ENCODE measurements at places on chromosomes 11 and 22.
A peak's percentile ranks its signal among the peaks of the same experiment; 100 is the strongest.

DNA sequence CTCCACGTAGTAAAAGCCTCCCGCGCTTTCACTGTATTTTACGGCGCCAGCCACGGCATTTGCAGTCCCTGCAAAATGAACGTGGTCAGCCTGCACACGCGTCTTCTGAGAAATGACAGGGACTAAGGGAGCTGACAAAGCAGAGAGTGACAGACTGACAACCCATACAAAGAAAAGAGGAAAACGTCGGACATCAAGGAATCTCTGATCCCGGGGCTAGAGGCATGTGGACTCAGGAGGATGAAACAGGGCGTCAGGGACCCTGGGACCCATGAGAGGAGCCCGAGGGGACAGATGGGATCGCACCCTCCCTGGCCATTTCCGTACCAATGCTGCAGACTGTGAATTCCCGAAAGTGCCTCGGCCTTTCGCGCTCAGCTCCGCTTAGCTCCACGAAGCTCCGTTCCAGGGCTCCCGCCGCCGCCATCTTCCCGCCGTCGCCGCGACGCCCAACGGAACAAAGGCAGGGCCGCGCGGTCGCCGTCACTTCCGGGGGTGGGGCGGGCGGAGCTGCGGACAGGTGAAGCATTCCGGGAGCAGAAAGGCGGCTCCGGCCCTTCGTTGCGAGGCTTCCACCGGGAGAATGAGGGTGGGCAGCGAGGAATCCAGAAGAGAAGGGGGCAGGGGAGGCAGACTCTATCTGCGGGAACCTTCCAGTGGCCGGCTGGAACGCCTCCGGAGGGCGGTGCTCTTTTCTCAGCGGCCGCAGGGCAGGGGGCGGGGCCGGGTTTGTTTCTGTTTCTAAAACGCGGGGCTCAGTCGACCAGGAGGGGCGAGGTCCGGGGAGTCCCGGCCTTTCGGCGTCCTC, at the start of gene NUP160:
TSS of gene NUP160 (minus strand) at position 459 of the 808 bp plus-strand sequence. CDS start at position 427, 32 bp downstream.
- peak; percentile 94 for DNase-seq

DNA sequence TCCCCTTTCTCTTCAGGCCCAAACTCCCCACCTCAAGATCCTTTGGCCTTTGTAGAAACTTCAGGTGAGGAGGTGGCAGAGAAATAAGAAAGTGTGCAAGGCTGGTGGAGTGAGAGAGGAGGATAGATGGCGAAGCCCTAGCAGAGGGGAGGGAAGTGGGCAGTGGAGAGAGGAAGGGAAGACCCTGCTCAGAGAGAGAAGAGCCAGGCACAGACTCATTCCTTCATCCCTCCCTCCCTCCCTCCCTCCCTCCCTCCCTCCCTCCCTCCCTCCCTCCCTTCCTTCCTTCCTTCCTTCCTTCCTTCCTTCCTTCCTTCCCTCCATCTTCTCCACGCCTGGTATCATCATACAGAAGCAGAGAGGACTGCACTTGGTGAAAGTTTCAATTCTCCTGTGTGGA, 21.0 kb downstream of the RTN4RL2 start:
- no peak for DNase-seq

DNA sequence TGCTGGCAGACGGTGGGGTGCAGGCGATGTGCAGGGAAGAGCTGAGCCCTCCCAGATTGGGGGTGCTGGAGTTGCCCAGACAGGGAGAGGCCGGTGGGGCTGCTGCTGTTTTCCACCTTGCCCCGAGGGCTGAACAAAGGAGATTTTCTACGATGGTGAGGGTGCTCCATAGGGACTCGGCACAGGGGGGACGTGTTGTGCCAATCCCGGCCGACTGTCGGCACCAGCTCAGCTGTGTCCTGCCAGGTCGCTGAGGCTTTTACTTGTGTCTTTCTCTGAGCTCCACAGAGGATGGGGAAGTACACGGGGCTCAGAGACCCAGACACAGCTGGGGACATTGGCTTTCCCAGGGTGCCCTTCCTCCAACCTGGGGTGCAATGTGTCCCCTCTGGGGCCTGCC, 816.8 kb downstream of the BRD1 start:
- no peak for DNase-seq

DNA sequence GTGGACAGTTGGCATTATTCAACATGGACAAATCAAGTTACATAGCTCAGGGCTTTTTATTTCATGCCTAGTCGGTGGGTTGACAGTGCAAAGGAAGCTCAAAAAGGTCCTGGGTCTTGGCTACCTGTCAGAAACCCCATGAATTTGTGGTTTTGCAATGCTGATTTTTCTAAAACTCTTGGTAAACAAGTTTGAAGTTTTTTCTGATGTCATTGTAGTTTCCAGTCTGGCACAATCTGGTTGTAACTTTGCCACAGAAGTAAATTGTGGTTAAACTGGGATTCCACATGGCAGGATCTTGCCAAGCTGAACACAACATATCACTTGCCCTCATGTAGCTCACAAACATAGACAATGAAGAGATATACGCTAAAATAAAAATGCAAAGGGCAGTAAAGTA, 100.8 kb downstream of the EHF start:
- DNase-seq = no peak

GRCh38 chr11:18536209-18536608, 9.5 kb upstream of the TSG101 start:
- no peak for DNase-seq

DNA sequence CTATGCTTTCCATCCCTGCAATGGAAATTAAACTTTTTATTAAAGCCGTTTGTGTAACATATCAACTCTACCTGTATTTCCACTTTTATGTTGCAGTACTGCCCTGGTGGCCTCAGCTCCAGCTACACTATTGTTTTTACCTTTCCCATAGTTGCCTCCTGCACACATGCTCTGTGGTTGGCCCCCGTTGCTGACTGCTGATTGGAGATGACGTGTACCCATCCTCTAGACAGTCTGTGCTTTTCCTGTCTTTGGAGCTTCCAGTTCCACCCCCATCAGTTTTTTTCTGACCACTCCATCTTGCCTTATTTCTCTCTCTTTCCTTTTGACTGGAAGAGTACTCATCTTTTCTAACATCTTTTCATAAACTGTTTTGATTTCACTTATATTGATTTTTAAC, 123.8 kb downstream of the TEAD1 start:
- DNase-seq = no peak

- DNase-seq = no peak
These were observed 18.7 kb downstream of the H19 start for GRCh38 chr11:1978720-1979473.

DNA sequence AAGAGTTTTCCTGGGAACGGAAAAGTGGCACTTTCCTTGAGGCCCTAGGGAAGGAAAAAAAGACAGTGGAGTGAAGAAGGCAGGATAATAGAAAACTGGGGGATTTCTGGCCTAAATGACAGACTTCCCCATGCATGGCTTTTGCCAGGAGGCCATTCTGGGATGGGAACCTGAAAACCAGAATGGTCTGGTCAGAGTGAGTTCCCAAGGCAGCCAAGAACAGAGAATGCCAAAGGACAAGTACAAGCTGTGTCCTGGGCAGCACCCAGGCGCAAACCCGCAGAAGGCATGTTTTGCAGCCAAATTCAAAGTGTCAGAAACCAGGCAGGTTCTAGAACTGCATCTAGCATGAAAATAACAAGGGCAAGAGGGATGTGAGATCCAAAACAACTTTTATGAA, 162.4 kb downstream of the SPON1 start:
- no peak for DNase-seq

DNA sequence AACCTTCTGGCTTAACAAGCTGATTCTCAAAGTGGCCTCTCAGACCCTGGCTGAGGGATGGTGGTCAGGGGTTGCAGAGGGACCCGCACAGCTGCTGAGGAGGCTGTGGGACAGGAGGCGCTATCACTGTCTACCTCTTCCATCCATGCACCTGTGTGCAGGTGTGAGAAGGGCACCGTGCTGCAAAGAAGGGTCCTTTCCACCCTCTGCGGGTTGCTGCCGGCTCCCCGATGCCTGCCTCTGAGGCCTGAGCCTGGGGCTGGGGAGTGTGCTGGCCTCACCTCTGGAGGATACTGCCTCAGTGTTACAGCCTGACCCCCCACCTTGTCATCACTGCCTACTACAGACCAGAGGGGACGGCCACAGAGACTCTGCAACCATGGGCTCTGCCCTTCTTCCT, 66.1 kb upstream of the B3GAT1 start:
- no peak for DNase-seq
